Activated CD4-positive, alpha-beta T cell treated with anti-CD3 and anti-CD28 coated beads for 24 hours (primary cell): ENCODE measurements at places on chromosomes 5 and 9.

- DNase-seq: no peak
Observed at GRCh38 chr5:75948438-75948837, 134.7 kb upstream of the SV2C start.

- no peak for DNase-seq
Observed at GRCh38 chr5:169870211-169870610, 110.1 kb downstream of the INSYN2B start.

DNA sequence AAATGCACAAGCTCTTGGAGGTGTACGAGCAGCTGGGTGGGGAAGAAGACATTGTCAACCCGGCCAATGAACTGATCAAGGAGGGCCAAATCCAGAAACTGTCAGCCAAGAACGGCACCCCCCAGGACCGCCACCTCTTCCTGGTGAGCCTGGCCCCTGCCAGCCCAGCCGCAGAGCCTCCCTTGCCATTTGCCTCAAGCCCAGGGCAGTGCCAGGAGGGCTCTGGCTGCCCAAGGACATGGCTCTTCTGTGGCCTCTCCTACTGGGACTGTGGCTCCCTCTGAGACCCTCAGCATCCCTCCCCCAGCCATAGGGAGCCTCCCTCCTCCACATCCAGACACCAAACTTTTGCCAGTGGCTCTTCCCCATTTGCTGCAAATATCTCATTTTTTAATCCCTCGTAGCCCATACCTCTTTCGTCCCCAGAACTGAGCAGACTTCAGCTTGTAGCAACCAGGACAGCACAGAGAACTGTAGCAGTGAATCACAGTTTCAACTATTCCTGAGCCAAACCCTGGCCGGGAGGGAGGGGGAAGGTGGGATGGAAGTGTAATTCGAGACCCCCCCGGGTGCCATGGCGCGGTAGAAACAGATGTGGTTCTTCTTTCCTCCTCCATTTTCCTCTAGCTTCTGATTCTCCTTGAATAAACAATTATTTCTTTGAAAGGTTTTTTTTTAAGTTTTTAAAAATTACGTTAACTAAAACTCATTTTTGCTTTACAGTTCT lies 44.5 kb upstream of the SUSD3 start:
- no peak for DNase-seq

GRCh38 chr5:72495410-72495809 lies 11.8 kb downstream of the ZNF366 start:
- no peak for DNase-seq

- DNase-seq: no peak
Observed at GRCh38 chr5:42880496-42881150, 68.9 kb upstream of the SELENOP start.

- no peak for DNase-seq
Observed at GRCh38 chr5:8050616-8051175, 181.7 kb downstream of the MTRR start.

DNA sequence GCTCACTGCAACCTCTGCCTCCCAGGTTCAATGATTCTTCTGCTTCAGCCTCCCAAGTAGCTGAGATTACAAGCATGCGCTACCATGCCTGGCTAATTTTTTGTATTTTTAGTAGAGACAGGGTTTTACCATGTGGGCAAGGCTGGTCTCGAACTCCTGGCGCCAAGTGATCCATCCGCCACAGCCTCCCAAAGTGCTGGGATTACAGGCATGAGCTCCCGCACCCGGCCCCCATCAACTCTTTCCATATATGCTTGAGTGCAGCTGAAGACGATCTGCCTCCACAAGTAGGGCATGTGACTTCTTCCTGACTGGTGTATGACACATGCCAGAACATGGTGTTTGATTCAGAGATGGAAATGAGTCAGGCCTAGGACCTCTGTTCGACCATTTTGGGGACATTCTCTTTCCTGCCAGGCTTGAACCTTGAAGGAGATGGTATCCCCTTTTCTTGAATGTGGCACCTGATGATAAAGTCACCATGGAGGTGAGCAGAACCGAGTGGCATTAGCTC lies 7.5 kb upstream of the CNOT6 start:
- no peak for DNase-seq

- no peak for DNase-seq
Observed at GRCh38 chr9:136997830-136998234, 1.5 kb upstream of the CLIC3 start.

DNA sequence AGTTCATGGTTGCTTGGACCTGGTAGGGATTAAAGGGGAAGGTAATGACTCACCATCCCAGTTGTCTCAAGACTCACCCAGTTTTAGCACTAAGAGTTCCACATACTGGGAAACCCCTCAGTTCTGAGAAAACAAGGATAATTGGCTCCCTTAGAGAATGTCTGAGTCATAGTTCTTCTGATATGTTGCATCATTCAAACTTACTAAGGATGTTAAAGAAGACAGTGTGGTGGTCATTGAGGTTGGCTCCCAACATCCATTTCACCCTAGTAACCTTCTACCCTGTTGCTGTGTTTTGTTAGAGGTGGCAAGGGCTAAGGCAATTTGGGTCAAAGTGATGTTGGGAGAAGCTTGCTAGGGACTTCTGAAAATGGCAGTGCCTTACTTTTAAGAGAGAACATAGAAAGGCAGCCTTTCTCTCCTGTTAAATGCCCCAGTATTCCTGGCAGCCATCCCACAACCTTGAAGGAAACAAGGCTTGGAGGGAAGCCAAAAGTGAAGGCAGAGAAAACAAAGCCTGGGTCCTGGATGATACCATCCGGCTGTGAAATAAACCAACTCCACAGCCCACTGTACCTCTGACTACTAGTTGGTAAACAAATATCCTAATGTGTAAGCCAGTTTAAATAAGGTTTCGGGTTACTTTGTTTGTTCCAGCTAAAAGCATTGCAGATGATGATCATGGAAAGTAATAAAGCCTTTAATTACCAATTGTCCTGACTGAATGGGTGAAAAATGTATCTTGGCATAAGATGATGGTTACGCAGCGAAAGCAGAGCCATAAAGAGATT lies 80.4 kb upstream of the ADAMTSL1 start:
- no peak for DNase-seq

DNA sequence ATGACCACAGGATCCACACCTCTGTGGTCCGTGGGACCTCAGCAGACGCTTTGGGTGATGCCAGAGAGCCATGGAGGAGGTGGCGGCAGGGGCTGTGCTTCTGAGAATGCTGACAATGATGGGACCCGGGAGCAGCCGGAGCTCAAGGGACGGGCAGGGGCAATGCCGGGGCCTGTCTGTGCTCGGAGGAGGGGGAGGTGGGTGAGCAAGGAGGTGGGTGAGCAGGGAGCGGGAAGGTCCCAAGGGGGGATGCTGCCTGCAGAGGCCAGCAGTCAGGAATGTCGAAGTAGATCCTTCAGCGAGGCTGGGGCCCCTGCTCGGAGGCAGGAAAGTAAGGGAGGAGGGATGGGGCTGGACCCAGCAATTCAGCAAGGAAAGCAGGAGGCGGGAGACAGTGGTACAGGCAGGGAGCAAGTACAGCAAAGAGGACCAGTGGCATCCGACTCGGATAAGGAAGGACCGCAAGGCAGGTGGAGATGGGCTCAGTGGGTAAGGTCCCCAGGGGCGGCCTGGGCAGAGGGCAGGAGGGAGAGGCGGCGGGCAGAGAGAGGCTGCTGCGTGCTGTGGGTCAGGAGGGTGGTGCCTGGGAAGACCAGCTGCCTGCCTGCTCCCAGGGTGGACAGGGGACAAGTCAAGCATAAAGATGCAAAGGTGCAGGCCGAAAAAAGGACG lies 49.0 kb downstream of the ADAMTS2 start:
- no peak for DNase-seq
